Esophagus mucosa (tissue), 1 donor: ENCODE measurements at places on chromosomes 7 and 10. TPM values are rescaled to one million over a fixed set of nuclear protein-coding genes. Genes with fewer than 3 reads are reported as not detected.
A peak's percentile ranks its signal among the peaks of the same experiment; 100 is the strongest.

- no peak for ATAC-seq
Observed at GRCh38 chr7:153943861-153944260, 108.3 kb upstream of the DPP6 start.

- peak; percentile 95 for ATAC-seq
Observed at GRCh38 chr10:5291501-5292195, 73.1 kb upstream of the UCN3 start.

DNA sequence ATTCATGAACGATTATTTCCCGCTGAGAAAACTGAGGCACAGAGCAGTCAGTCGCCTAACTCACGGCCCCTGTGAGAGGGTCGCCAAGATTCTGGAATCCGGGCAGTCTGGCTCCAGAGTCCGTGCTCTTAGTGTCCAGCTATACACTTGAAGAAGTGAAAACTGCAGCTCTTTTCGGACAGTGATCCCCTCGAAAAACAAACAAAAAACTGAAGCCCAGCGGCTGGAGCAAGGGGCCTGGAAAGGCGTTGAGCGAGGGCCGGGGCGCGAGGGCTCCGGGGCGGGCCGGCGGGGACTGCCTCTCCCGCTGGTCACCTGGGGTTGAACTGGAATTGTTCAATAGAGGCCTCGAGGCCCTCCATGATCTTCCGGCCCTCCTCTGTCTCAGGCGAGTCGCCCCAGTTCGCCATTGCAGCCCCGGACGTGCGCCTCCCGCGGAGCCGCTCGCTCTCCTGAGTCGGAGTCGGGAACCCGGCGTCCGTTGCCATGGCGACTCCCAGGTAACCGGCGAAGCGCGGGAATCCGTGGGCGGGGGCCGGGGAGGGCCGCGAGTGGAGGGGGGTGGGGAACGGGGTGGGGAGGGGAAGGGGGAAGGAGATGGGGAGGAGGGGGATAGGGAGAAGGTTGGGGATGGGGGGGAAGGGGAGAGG, 881 bp downstream of the C10orf67 start:
- ATAC-seq = peak; percentile 24

DNA sequence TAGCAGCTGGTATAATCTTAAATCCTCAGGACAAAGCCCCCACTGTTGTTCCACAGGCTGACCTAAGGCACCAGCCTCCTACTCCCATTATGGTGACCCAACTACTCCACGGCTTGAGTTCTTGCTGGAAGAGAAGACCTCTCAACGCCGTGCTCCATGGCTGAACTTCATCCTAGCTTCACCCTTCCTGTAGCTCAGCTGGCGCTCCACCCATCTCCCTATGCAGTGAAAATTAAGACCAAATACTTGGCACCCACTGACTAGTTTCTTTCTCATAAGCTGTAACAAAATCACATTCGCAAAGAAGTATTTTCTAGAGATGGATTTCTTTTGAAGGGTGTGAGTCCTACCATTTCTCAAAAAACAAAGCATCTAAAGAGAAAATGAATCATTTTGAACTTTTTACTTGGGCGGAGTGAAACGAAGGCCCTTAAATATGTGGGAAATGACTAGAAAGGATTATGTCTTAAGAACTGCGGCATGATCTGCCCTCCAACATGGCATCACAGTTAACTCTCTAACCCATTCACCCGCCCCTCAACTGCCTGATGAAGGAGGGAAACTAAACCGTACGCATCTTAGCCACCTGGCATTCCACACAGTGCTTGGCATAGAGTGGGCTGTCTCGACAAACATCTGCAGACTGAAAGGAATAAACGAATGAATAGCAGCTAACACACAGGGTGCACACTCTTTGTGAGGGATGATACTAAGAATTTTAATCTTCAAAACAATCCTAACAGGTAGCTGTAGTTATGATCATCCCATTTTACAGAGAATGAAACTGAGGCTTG, 32.7 kb downstream of the GFRA1 start:
- no peak for ATAC-seq

DNA sequence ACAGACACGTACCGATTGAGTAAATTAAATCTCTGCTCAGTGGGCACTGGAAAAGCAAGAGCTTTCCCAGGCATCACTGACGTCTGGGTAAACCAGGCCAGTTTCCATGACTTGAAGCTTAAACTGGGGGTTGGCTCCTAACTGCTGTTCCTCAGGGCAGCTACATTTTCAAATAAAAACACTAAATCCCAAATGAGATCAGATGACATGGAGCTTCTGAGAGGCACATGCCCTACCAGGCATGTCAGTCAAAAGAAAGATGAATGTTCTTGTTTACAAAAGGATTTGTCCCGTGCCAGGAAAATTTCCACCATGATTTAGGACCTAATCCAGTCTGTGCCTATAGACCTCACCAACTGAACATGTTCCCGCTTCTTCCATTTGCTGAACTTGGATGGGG, 220.2 kb downstream of the KCNMA1 start:
- ATAC-seq = no peak

GRCh38 chr7:112448891-112449290, 1.4 kb upstream of the IFRD1 start:
- peak; percentile 1 for ATAC-seq

GRCh38 chr7:70316745-70317144, 718.5 kb downstream of the AUTS2 start:
- no peak for ATAC-seq

DNA sequence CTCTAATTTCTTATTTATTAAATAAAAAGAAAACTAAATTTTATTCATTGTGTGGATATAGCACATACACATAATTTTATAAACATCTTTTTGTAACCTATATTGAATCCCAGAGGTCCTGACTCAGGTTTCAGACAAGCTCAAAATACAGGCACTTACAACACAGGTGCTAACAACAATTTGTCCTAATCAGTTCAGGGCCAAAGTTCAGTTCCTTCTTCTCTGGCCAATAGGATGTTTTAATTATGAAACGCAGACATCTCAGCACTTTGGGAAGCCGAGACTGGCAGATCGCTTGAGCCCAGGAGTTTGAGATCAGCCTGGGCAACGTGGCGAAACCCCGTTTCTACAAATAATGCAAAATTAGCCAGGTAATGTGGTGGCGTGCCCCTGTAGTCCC, 15.0 kb downstream of the RPA3 start:
- ATAC-seq = no peak

- ATAC-seq = no peak
Observed at GRCh38 chr10:72694476-72695369, 2.8 kb downstream of the MCU start.

DNA sequence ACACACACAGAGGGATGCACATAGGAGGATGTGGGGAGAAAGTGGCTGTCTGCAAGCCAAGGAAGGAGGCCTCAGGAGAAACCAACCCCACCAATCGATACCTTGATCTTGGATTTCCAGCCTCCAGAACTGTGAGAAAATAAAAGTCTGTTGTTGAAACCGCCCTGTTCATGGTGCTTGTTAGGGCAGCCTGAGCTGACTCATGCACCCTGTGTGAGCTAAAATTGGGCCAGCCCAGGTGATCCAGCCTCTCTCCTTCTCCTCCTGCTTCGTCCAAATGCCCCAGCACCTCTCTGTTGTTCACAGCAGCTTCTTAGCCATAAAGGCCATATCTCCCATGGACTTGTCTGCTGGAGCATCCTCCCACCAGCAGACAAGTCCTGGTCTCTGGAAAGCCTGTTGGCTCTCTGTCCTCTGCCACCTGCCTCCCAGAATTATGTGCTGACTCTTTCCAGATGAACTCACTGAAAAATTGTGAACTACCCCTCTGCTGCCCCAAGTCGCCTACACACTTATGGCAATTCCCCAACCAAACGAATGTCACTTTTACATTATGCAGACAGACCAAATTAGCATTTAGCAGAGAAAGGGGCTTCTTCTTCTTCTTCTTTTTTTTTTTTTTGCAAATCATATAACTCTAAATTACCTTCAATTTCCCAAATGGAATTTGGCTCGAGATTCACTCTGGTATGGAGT, 30.2 kb upstream of the CARD11 start:
- no peak for ATAC-seq

- ATAC-seq = no peak
Observed at GRCh38 chr7:48083114-48083830, 5.8 kb upstream of the UPP1 start.

FBXO24 gene
- total RNA-seq = 0.32 TPM

AKR1D1 gene
- total RNA-seq = not detected

ANKRD61 gene
- total RNA-seq = not detected
